ENCODE measurements at places on chromosomes 1 and 21.

GRCh38 chr1:217189362-217189761 is 441.5 kb downstream of the GPATCH2 start:
- no peak for DNase-seq

GRCh38 chr1:204465546-204466415 is 28.8 kb downstream of the PIK3C2B start:
- no peak for DNase-seq

DNA sequence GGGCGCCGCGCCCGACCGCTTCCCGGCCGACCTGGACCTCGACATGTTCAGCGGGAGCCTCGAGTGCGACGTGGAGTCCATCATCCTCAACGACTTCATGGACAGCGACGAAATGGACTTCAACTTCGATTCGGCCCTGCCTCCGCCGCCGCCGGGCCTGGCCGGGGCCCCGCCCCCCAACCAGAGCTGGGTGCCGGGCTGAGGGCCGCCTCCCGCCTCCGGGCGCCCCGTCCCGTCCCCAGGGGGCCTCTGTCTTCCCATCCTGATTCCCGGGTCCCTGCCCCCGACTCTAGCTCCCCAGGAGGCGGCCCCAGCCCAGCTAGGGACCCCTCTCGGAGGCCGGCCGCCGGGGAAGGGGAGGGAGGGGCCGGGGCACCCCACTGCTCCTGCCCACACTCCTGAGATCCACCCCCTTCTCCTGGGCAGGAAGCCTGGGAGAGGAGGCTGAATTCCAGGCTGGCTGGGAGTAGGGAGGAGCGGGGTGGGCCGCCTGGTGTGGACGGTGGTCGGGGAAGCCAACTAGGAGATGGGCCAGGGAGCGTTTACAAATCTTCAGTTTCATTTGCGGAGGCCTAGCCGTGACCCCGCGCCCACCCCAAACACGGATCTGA is 21.4 kb downstream of the FOXO6 start:
- DNase-seq = no peak

- no peak for DNase-seq
These were observed 21.4 kb downstream of the CNST start for GRCh38 chr1:246587606-246588005.

- no peak for DNase-seq
These were observed 84.0 kb downstream of the MAN1C1 start for GRCh38 chr1:25700626-25701025.

GRCh38 chr1:1799716-1800115 is 21.4 kb upstream of the NADK start:
- DNase-seq = no peak

DNA sequence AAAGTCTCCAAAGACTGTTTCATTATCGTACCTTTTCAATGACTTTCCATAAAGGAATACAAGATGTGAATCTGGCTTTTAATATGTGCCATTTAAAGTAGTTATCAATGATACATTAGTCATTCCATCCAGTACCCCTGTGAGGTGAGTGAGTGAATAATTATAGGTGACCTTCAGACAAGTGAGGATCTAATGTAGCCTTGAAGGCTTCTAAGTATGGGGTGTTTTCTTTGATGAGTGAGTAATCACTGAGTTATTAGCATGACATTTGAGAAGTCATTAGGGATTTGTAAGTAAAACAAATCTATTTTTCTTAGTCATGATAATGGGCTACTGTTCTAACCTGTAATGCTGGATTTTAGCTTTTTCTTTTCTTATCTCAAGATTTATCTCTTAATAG is 831.4 kb downstream of the ADGRL2 start:
- DNase-seq = no peak

GRCh38 chr1:212700223-212700891 is 717 bp upstream of the BATF3 start:
- no peak for DNase-seq

DNA sequence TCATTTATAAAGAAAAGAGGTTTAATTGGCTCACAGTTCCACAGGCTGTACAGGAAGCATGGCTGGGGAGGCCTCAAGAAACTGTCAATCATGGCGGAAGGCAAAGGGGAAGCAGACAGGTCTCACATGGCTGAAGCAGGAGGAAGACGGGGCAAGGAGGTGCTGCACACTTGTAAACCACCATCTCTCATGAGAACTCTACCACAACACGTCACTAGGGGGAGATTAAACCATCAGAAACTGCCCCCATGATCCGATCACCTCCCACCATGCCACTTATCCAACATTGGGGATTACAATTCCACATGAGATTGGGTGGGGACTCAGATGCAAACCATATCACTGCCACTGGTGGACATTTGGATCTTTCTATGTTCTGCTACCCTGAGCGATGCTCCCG is 351.4 kb downstream of the NPHP4 start:
- DNase-seq = no peak

DNA sequence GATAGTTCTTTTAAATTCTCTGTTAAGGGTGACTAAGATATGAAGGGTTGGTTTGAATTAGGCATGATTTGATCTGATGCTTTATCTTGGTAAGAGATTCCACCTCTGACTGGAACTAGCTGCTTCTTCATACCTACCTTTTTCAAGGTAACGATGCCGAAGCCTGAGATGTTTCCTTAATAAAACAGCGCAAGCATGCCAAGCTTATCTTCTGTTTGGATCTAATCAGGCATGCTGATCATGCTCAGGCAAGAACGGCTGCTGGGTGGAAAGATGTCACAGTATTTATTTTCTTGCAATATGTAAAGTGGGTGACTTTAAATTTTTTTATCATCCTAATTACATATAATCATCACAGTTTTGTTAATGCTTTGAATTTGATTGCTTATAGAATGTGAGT is 148.7 kb downstream of the ADGRL2 start:
- DNase-seq = no peak

GRCh38 chr1:207256869-207257268 is 64.6 kb upstream of the CD55 start:
- no peak for DNase-seq

DNA sequence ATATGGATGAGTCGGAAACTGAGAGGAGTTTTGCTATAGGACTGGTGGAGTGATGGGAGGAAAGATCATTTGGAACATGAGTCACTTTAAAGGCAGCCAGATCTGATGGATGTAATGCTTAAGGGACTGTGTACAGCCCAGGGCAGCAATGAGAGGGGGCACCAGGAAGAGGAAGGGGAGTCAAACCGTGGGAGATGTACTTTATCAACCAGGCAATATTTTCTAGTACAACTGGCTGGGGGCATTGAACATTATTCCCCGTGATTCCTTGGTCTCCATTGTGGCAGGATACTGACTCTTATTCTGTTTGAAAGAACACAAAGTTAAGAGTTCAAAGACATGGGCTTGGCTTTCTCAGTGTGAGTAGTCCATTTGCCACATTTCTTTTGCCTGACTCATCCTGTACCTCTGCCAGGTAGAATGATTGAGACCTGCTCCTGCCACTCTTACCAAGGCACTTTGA is 268.2 kb upstream of the NR5A2 start:
- no peak for DNase-seq
